ENCODE measurements at places on chromosomes 6 and 20.

GRCh38 chr6:55047451-55048044, 126.8 kb upstream of the HCRTR2 start:
- DNase-seq = no peak

GRCh38 chr6:122098201-122098678, 301.2 kb upstream of the HSF2 start:
- DNase-seq = no peak

DNA sequence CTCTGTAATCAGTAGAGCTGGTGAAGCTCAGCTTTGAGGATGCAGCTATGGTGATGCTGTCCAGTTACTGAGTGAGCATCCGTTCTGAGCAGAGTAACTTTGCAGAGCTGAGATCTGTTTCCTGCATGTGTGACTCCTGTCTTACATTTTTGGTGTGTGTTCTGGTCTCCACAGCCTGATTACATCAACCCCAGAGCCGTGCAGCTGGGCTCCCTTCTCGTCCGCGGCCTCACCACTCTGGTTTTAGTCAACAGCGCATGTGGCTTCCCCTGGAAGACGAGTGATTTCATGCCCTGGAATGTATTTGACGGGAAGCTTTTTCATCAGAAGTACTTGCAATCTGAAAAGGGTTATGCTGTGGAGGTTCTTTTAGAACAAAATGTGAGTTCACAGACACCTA, 81.6 kb downstream of the FAM120B start:
- no peak for DNase-seq

DNA sequence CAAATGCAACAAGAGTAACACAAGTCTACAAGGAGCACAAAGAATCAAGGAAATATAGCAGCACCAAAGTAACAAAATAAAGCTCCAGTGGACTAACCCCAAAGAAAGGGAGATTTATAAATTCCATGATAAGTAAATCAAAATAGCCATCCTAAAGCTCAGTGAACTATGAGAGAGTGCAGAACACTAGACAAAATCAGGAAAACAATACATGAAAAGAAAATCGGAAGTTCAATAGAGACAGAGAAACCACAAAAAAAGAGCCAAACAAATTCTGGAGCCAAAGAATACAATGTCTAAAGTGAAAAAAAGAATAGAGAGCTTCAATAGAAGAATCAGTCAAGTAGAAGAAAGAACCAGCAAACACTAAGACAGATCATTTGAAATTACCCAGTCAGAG, 247.3 kb upstream of the TENT5A start:
- DNase-seq = no peak

- peak; percentile 79 for DNase-seq
Observed at GRCh38 chr20:57450419-57450818, 59.2 kb downstream of the RBM38 start.

DNA sequence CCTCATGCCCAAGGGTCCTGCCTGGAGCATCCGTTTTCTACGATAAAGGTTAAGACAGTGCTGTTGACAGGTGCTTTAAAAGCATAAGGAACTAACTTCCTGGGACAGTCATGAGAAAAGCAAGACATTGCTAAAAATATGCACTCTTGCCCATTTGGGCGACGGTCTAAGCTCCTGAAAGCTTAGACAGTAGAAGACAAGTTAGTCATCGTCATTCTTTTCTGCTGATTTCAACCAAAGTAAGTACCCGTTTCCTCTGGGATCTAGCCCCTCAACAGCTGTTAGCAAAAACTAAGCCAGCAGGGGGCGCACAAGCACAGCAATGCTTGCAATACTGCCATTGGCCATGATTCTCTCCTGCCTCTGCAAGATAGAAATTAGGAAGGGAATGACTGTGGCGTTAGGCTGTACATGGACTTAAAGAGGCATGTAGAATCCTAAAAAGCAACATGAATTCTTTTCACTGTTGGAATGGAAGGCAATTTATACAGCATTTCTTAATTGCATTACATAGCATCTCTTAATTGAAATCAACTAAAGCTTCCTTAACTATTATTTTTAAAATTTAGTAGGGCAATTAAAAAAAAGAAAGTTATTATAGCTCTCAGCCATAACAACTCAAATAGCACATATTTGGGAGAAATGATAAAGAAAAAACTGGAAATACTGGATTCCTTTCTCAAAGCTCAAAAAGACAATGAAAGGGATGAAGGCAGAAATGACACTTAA, 147.8 kb upstream of the RALGAPA2 start:
- DNase-seq = peak; percentile 87

- no peak for DNase-seq
Observed at GRCh38 chr20:1275919-1276318, 9.8 kb downstream of the SNPH start.

DNA sequence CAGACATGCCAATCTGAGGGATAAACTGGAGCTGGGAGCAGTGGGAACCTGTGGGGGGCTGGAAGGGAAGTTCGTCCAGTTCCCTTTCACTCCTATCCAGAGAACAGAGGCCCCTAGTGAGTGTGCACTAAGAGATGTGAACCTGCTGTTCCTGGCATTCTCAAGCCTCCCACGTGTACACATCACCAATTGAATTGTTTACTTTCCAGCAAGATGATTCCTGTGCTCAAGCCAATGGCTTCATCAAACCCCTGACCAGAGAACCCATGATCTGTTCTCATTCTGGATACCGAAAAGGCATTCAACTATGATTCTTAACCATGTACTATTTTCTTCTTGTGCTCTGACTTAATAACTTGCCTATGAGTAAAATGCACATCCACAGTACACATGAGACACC, 10.2 kb upstream of the SLC22A3 start:
- no peak for DNase-seq

GRCh38 chr20:16929756-16930155, 181.6 kb downstream of the OTOR start:
- DNase-seq = no peak

DNA sequence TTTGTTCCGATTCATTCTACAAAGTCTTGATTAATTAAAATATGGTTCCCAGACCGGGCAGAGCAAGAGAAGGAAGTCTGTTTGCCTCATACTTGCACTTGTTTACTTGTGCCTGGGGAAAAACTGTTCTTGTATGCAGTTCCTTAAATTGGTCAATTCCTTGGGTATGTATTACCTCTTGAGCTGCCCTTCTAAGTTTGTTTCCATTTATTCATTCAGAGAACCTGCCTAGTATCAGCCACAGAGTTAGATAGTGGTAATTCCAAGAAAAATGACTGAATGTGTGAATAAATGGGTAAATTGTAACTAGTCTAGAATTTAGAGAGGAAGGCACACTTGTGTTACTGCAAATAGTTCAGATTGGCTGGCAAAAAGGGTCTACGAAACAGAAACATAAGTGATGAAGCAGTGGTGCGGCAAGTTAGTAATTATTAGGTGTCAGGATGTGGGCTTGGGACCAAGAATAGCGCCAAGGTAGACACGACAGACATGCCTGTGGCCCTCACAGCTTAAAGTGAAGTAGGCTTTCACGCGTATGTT, 525 bp upstream of the MAK start:
- no peak for DNase-seq

DNA sequence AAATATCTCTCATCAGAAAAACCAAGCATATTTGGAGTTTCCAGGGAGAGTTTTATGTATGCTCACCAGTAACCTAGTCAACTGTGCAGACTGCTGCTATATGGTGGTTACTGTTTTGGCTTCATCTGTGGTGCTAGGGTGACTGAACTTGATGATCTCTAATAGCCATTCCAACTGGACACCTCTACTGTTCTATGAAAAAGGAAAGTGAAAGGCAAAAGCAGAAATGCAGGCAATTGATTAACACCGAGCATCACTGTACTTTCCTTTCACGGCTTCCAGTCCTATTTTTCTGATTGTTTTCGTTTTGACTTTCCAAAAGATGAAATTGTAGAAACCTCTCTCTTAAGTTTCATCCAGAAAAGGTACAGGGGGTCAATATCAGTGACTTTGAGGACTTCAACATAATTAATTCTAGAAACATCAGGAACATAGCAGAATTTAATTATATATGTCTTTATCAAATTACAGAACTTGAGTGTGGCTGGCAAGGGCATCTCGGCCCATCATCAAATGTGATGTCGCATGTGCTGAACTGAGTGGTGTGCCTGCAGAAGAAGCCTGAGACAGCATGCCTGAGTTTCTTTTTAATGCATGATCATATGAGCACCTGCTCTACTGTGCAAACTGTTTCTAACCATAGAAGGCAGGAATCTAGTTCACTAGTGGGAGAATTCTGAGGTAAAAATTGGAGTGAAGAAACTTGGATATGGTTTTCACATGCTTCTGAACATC, 464.3 kb upstream of the FLRT3 start:
- no peak for DNase-seq

DNA sequence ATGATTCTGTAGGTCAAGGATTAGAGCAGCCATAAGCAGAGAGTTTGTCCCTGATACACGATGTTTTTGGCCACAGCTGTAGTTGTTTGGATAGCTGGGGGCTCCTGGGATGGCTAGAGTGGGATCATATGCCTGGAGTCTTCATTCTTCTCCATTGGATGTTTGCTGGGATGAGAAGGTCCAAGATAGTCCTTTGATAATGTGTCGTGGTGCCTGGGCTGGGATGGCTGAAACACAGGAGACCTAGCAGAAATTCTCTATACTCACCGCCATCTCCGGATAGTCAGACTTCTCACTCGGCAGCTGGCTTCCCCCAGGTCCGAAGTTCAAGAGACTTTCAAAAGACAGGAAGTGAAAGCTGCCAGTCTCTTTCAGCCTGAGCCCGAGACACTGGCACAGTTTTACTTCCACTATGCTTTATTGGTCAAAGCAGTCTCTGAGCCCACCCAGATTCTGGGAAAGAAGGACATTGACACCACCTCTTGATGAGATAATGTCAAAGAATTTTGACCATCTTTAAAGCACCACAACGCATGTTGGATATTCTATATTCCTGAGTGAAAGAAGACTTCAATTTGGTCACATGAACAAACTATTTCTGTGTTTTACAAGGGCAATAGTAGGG, 16.0 kb downstream of the MARCKS start:
- DNase-seq = peak; percentile 44

DNA sequence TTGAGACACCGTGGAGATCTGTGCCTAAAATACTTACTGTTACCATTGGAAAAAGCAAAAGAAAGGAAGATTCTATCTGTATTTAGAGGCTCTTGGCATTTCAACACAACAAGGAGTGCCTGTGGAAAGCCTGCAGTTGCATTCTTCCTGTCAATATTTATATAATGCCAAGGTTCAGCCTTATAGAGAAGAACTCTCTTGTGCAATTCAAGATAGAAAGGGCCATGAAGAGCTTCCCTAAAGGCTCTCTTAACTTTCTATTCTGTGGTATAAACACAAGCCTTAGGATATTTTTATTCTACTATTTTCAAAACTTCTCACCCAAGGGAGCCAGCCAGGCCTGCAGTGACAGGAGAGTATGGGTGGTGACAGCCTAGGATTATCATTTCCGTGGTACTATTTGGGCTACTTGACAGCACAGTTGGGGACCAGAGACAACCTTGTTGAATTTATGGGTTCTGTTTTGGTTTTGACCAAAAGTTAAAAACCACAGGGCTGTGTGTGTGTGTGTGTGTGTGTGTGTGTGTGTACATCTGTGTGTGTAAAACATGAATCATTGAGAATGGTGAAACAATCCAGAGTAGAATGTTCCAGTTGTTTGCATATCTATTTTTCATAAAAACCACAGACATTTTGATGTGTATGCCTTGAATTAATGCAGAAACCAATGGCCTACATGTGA, 700.9 kb upstream of the SLC35B3 start:
- no peak for DNase-seq

GRCh38 chr6:1200409-1201101, 111.3 kb upstream of the FOXQ1 start:
- no peak for DNase-seq

- no peak for DNase-seq
Observed at GRCh38 chr6:170075659-170076223, 215.1 kb downstream of the DLL1 start.
